ENCODE measurements at places on chromosomes 16 and 17.

DNA sequence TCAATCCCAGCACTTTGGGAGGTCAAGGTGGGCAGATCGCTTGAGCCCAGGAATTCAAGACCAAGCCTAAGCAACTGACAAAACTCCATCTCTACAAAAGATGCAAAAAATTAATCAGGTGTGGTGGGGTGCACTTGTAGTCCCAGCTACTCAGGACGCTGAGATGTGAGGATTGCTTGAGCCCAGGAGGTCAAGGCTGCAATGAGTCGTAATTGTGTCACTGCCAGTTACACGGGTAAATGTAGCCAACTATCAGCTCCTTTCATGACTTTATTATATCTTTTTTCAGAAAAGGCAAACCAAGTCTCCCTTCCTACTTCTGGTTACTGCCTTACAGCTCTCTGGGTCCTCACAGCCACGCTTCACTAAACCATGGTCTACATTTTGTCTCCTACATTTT lies 4.0 kb downstream of the SDF2 start:
- DNase-seq: no peak

DNA sequence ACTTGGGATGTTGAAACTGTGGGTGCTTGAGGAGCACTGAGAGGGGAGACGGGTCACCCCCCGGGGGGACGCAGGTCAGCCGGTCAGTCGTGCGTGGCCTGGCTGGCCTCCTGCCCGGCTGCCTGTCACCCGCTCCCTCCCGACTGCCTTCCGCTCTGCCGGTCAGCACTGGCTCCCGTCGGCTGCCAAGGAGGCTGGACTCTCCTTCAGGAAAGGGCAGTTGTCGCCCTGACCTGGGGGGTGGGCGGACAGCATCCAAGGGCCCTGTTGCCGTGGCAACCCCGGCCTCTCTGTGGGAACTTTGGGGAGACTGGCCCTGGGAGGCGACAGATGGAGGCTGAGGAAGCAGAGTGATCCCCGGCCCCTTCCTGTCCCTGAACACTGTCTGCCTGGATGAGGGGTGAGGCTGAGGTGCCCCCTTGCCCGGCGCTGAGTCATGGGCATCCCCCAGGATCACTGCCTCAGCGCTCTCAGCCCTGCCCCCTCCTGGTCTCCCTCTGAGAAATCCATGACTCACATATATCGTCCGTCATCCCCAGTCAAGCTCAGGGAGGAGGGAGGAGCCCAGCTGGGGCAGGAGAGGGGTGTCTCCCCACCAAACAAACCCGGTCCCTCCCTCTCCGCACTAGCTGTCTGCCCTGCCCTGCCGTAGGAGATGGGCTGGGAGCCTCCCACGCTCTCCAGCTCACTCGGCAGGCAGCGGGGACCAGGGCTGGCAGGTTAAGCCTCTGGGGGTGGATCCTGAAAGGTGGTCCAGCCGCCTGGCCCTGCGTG lies at the start of gene ADGRG1:
ADGRG1 (plus strand) TSS at position 623 of the 774 bp plus-strand sequence. CDS start 21,658 bp downstream, outside the sequence.
- DNase-seq: peak; percentile 43

DNA sequence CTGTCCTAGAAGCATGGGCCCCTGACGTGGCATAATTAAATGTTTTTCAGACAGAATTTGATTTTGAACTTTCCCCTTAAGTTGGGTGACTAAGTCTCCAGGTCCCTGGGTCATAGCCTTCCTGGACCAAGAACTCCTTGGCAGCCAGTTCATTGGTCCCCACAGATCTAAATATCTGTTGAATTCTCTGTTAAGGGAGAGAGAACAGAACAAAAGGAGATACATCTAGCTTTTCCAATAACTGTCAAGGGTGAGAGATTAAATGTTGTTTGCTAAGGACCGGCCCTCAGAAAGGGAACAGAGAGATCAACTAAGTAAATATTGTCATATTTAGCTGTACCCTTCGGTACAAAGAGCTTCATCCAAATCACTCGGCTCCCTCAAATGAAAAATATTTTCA lies 78.2 kb upstream of the NOL11 start:
- DNase-seq: no peak

GRCh38 chr17:82418001-82418986 lies at the start of the genes HEXD and OGFOD3:
Gene HEXD, plus strand, starts transcription at chr17:82418347. Its CDS starts 1,453 bp downstream, at chr17:82419800.
Gene OGFOD3, minus strand, starts transcription at chr17:82418586. Its CDS starts 101 bp downstream, at chr17:82418485.
- peak; percentile 82 for DNase-seq

- DNase-seq: no peak
Observed at GRCh38 chr17:82050761-82051641, 610 bp downstream of the RFNG start.

- no peak for DNase-seq
Observed at GRCh38 chr17:29076722-29077121, 33.8 kb downstream of the PIPOX start.

DNA sequence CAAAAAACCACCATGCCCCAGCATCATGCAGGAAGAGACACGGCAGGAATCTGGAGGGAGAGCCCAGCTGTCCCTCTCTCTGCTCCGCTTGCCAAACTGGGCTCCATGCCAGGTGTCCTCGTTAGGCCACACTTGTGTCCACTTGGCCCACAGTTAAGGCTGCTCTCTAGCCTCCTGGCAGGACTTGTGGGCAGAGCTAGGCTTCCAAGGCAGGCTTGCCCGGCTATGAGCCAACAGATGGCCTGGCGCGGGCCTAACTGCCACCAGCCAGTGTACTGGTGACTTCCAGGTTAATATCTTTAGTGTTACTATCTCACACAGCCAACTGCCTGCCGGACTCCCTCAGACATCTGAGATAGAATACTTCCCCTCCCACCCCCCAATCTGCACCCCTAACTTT lies 10.6 kb downstream of the ATP6V0D1 start:
- DNase-seq: no peak

- no peak for DNase-seq
Observed at GRCh38 chr16:4556580-4556979, 440 bp downstream of the C16orf96 start.

- no peak for DNase-seq
Observed at GRCh38 chr17:811051-811784, 29.1 kb downstream of the MRM3 start.

DNA sequence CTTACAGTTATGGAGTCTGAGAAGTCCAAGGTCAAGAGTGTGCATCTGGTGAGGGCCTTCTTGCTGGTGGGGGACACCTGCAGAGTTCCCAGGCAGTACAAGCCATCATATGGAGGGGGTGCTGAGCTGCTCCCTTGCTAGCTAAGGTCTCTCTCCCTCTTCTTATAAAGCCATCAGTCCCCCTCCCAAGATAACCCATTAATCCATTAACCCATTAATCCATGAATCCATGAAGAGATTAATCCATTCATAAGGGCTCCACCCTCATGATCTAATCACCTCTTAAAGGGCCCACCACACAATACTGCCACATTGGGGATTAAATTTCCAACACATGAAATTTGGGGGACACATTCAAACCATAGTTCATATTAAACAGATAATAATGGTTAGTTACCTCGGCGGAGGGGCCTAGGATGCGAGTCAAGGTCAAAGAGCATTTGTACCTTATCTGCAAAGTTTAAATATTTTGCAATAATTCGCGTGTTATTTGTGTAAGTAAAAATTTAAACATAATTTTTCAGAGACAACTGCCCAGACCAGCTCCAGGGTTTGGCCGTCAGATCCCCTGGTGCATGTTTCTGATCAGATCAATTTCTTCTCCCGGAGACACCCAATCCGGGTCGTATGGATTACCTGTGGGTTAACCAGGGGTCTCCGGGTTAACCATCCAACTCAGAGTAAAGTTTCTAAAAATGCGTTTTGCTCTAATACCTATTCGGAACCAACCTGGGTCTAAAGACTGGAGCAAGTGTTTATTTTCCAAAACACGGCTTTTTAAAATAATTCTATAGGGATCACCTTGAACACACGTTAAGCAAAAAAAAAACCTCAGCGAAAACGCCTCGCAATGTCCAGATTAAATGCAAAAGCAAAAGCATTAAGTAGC lies 740 bp upstream of the POLR3E start:
- DNase-seq: no peak

GRCh38 chr17:82668631-82669099 lies 20.4 kb upstream of the WDR45B start:
- DNase-seq: peak; percentile 54

GRCh38 chr16:23132775-23133463 lies 16.3 kb downstream of the USP31 start:
- DNase-seq: no peak

- no peak for DNase-seq
Observed at GRCh38 chr16:23691483-23692189, 12.9 kb downstream of the PLK1 start.

DNA sequence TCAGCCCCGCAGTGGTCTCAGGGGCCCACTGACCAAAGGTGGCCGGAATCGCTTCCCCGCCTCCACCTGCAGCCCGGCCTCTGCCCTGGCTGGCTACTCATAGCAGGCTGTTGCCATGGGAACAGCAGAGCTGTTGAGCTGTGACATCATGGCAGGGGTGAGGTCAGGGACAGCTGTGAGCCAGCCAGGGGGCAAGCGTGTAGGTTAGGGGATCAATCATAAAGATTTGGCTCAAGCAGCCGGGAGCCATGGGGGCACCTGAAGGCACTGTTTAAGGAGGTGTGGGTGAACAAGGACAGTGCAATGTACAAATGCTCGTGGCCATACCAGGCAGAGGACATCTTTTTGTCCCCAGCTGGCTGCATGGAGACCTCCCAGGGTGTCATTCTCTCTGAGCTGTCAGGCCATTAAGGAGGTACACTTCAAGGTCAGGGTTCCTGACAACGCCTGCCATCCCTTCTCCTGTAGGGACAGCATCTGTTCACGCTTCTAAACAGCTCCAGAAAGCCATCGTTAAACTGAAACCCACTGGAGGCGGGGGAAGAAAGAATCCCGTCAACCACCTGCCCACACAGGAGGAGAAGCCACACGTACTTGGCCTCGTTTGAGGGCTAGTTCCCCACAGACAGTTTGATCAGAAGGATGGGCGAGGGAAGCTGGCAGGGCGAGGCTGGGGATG lies at the start of gene CEP295NL:
CEP295NL (minus strand) TSS at position 101 of the 679 bp plus-strand sequence. CDS start 1,373 bp downstream, outside the sequence.
- no peak for DNase-seq

GRCh38 chr16:69311533-69312387 lies 610 bp downstream of the VPS4A start:
- peak; percentile 24 for DNase-seq

GRCh38 chr17:9767432-9767991 lies 23.9 kb downstream of the DHRS7C start:
- DNase-seq: no peak

DNA sequence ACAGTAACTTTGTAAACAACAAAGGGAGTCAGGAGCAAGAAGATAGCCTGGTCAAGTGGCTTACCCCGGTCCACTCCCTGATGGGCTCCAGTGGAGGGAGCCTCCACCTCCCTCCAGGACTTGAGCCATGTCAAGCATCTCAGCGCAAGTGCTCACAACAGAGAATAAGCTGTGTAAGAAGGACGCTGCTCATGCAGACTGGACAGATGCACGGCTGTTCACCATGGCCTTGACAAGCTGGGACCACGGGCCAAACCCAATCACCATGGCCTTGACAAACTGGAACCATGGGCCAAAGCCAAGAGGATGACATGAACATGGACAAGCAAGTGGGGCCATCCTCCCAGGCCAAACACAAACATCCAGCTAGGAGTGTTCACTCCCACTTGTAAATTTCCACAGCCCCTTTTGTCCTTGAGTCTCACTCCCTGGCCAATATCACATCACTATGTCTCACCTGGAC lies 3.4 kb upstream of the PITPNM3 start:
- DNase-seq: no peak

GRCh38 chr17:42409523-42410318 lies 13.3 kb downstream of the CAVIN1 start:
- DNase-seq: no peak

All from CD4-positive, alpha-beta T cell treated with Interleukin-4 for 1 hour (primary cell).